ENCODE measurements at places on chromosomes 11 and 22. TPM values are rescaled to one million over a fixed set of nuclear protein-coding genes. Genes with fewer than 3 reads are reported as not detected.
A peak's percentile ranks its signal among the peaks of the same experiment; 100 is the strongest.

BAIAP2L2 gene
- total RNA-seq = not detected

DKK3 gene
- 677 TPM for total RNA-seq

B4GALNT4 gene
- total RNA-seq = 8.7 TPM

C11orf65 gene
- total RNA-seq = 0.69 TPM

ACER3 gene
- total RNA-seq = 11.8 TPM

LMO1 gene
- total RNA-seq = not detected

ZP1 gene
- total RNA-seq = not detected

STK33 gene
- 0.68 TPM for total RNA-seq

- DNase-seq = no peak
Observed at GRCh38 chr22:46381142-46381541, 45.6 kb downstream of the TRMU start.

- DNase-seq = no peak
Observed at GRCh38 chr11:82959987-82960778, 58.6 kb downstream of the DDIAS start.

DNA sequence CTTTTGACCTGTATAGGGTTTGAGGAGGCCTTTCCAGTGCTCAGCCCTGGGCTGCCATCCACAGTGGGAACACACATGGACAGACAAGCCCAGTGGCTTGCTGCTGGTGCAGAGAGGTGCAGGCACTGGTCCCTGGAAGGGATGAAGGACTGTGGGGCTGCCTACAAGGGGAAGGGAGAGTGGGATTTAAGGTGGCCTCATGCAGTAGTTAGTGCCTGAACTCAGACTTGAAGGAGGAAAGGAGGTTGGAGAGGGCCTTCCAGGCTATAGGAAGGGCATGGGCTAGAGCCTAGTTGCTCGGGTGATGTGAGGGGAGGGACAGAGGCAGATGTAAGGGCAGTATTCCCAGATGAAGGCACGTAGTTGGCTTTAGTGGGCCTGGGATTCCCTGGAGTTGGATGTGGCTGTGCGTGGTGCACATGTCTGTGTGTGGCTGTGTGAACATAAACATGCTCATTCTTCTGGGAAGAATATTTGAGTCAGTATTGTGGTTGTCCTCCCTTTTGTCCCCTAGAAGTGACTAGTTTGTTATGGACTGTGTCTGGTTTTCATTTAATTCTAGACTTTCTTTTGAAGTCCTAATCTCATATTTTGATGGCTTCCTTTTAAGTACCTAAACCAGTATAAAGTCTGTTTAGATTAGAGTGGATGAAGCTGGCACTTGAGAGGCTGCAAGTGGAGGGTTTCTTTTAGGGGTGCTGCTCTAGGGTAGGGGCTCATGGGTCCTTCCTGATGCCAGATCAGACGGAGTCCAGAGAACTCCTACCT, 18.4 kb downstream of the YDJC start:
- DNase-seq = no peak

- DNase-seq = peak; percentile 58
Observed at GRCh38 chr11:65884716-65885092, 3.6 kb downstream of the FIBP start.

DNA sequence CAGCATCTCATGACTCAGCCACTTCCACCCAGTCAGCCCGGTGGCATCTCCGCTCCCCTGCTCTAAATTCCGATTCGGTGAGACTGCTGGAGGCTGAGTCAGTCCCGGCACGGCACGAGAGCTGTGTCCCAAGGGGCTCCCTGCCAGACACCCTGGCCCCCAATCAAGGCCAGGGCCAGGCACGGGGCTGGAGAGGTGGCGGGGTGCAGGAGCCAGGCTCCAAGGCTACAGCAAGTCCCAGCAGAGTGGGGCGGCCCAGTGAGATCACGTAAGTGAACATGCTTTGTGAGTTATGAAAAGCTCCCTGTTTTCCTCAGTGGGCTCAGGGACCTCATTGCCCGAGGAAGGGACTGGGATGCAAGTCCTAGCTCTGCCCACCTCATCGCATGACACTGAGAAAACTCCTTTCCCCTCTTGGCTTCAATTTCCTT, 3.0 kb downstream of the C11orf68 start:
- peak; percentile 99 for DNase-seq

DNA sequence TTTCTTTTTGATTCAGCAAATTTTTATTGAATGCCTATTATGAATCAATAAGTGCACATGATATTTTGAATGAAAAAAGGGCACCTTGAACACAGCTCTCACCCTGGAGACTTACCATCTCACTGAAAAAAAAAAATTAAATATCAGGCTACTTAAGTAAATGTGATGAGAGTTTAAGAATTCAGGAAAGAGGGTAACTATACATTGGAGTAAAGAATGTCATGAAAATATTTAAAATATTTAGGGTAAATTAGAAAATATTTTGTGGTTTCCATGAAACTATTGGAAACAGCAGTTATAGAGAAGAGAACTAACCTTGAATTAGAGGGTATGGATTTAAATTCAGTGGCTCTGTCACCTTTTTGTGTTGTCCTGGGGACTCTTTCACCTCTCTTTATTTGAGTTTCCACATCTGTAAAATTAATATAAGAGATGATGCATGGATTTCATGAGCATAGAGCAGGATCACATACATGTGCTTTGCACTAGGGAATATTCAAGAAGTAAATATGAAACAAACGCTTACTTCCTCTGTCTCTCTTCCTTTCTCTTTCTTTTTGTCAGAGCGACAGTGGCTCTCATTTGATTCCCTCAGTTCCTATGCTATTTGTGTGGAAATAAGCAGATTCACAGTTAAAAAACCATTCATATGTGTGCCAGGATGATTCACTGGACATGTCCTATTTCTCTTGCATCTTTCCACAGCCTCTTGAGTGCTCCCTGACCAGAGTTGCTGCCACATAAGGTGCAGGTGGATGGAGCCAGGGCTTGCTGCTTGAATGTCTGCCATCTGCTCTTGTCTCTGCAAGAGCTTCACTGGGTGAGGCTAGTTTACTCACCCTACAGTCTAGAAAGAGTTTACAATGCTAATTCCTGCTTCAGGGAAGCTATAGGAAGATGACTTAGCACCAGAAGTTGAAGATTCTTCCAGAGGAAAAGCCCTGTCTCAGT, 533.1 kb downstream of the ETS1 start:
- peak; percentile 29 for DNase-seq

- no peak for DNase-seq
Observed at GRCh38 chr11:65915101-65915820, 3.6 kb downstream of the C11orf68 start.

DNA sequence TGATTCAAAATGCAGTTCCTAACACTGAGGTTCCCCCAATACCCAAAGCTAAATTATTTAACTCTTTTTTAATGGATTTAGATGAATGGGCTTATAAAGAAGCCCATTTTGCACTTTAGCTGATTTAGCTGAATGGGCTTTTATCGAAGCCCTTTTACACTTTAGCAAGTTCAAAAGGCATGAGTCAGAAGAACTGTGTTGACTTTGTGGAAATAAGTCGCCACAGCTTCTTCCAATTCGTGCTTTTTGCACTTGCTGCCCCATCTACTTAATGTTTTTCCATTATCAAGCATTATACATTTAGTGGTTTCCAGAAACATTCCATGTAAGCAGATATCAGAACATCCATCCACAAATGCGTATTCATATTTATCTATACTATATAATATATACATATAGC, 20.5 kb upstream of the GRIA4 start:
- no peak for DNase-seq

DNA sequence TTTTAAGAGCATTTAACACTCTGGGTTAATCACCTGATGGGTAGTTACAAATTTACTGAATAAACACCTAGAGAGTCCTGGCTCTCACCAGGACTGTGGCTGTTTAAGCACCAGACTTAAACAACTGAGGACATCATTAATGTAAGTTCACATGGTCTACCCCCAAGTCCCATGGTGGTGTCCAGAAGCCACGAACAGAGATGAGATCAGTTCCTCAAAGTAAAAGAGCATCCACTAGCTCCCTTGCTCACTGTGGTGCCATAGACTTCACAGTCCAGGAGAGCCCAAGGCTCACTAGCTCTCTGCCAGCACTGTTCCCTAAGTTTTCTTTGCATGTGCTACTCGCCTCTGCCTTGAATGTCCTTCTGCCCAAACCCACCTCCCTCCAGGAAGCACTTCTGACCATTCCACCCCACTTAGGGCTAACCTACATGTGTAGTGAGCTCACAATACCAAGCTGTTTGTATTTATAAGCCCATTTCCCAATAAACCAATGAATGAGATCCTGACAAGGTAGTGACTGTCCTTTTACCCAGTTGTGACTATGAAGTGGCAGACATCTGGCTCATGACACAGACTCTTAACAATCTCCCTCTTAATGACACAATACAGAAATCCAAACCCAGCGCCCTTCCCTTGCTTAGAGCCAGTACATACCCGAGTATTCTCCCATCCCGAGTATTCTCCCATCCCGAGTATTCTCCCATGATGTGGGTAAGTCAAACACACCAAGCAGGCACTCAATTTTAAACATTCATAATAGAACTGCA, 15.7 kb downstream of the NAP1L4 start:
- DNase-seq = no peak

- DNase-seq = peak; percentile 5
Observed at GRCh38 chr22:22578702-22579424, 19.8 kb upstream of the PRAME start.

DNA sequence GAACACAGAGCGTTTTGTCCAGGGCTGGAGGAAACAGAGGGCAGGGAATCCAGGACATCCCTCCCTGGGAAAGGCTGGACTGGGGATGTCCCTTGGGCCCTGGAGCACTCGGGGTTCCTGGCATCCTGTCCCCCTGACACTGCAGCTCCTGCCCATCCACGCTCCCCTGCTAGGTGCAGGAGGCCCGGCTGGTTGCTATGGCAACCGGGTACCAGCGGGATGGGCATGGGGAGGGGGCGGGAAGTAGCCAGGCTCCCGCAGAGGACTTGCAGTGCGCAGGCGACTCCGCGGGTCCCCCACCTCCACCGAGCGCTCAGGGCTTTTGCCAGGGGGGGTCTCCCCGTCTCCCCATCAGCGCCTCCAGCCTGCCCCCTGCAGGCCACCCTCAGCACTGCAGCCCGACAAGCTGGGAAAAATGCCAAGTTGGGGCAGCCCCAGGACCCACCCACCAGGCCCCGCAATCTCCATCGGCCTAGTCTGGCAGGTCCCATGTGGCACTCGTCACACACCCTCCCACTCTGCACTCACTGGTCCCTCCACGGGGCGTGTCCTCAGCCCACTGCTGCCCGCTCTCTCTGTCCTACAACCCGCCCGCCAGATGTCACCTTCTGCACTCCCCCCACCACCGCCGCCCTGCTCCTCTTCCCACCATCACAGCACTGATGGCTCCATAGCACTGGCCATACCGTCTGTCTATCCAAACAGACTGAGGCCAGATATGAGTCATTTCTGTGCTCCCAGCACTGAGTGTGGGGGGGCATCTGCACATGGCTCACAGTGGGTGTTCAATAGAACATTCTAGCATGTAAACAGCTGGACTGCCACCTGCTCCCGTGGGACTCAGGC, 31.5 kb downstream of the KIAA0930 start:
- DNase-seq = peak; percentile 81

- DNase-seq = no peak
Observed at GRCh38 chr11:77082838-77083565, 16.2 kb downstream of the CAPN5 start.

DNA sequence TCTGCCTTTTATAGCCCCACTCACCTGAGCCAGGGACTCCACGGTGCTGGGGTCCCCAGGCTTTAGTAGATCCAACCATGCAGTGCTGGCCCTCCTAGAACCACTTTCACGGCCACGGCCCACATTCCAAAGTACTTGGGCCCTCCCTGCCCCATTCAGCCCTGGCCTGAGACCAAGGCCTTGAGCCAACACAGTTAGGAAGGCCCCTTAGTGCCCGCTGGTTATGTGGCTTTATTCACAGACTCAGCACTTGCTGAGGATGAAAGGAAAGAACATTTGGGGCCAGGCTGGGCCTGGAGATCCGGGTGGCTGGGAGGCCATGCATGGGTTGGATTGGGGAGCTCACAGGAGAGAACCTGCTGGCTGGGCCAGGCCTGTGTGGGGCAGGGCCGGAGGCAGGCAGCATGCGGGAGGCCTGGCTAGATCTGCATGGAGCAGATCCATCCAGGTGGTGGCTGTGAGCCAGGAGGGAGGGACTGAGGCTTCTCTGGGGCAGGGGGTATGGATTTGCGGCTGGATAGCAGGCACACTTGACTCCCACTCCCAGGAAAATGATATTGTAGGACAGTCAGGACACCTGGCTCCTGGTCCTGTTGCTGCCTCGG, 12.6 kb downstream of the CHRM1 start:
- DNase-seq = no peak

- DNase-seq = peak; percentile 71
Observed at GRCh38 chr11:87432022-87432421, 394.3 kb downstream of the TMEM135 start.

DNA sequence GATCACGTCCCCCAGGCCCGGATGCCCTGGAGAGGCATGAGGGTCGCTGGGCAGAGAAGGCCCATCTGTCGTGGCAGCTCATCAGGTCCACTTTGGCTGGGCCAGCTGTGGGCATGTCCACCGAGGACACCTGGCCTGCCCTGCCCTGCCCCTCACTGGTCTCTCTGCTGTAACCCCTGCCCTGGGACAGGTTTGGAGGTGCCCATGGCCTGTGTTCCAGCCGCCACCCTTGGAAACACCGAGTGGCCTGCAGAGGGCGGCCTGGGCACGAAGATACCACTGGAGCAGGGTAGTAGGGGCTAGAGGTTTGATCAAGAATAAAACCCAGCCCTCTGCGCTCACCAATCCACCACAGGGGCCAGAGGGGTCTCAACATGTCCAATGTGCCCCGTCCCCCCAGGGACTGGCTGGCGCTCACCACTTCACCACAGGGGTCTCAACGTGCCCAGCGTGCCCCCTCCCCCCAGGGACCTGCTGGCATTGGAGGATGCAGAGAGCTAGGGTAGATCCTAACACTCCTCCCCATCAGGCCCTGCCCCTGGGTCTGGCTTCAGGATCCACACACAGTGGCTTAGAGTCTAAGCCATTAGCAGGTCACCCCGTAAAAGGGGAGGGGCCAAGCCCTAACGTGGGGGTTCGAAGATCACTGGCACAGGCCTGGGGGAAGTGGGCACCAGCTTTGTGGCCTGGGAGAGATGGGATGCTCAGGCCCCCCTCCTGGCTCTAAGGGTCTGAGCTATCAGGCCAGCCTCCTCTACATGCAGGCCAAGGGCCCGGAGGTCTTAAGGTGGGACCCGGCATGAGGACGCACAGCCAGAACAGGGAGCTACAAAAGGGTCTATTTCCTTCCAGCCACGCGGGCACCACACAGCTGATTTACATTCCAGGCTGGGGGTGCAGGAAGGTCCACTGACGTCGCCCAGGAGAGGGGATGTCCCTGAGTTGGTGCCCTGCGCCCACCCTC, 1.3 kb upstream of the HDAC10 start:
- DNase-seq = no peak

- DNase-seq = no peak
Observed at GRCh38 chr11:86459002-86459385, 84.3 kb downstream of the CCDC81 start.

- no peak for DNase-seq
Observed at GRCh38 chr11:79932612-79933011, 491.8 kb upstream of the TENM4 start.

Measured in HFFc6 (cell line).